ENCODE measurements at places on chromosomes 7 and 10.

DNA sequence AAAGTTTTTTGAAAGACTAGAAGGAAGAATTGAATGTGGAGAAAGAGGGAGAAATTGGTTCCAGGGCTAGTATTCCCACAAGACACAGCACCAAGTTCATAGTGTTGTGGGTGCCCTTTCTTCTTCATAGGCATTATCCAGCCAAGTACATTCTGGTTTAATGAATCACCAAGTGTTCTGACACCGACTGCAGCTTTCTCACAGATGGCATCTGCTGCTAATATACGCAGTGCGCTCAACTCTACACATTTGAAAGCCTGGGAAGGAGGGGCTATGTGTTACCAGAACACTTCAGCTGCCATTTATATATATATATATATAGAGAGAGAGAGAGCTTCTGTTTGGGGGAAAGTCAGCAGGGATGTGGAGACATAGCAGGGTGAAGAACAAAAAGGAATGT, 1168.4 kb downstream of the GATA3 start:
- DNase-seq = no peak

GRCh38 chr7:151245360-151246101, 3.0 kb downstream of the SMARCD3 start:
- no peak for DNase-seq

GRCh38 chr7:33754933-33755928, 150.1 kb upstream of the BMPER start:
- no peak for DNase-seq

GRCh38 chr7:94394437-94395140, at the start of gene COL1A2:
COL1A2 (plus strand) TSS chr7:94394895; CDS start chr7:94395032, 137 bp downstream.
- no peak for DNase-seq

- DNase-seq = no peak
Observed at GRCh38 chr7:114439581-114439980, 25.0 kb downstream of the FOXP2 start.

DNA sequence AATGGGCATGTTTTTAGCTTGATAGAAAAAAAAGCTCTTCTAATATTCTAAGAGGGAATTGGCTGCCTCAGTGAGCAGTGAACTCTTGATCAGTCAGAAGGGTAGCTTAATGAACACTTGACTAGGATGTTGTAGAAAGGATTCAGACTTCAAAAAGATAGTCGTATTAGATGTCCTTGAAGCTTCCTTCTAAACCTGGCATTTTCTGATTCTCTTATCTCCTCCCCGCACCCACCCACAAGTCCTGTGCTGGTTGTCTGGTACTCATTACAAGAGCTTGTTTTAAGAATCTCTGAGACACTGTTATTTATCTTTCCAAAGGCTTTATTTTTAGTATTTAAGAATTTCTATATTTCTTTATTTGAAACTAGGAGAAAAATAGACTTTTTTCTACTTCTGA, 7.4 kb upstream of the SMIM30 start:
- DNase-seq = no peak

- no peak for DNase-seq
Observed at GRCh38 chr10:6351495-6351894, 148.8 kb downstream of the PFKFB3 start.

DNA sequence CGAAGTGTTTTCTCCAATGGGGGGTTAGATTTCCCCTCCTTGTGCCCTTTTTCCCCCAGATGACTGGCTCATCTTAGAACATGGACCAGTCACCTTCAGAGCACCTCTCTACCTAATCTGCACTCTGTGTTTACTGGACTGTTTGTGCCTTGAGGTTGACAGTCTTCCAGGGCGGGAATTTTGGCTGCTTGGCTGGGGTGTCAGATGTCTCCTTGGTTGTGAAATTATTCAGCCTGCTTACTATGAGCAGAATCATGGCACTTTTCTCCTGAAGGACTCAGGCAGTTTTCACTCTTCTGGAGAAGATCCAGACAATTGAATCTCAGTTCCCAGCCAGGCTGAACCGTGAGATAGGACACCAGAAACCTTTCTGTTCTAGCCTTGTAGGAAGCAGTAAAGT, 60.3 kb upstream of the NFKB2 start:
- DNase-seq = no peak

- DNase-seq = no peak
Observed at GRCh38 chr10:22475651-22476600, 130.6 kb downstream of the SPAG6 start.

GRCh38 chr10:99767901-99768300, 14.5 kb upstream of the ABCC2 start:
- DNase-seq = no peak

- no peak for DNase-seq
Observed at GRCh38 chr10:132865171-132865631, 77.2 kb downstream of the CFAP46 start.

GRCh38 chr10:52213321-52213752, 100.7 kb upstream of the DKK1 start:
- no peak for DNase-seq

DNA sequence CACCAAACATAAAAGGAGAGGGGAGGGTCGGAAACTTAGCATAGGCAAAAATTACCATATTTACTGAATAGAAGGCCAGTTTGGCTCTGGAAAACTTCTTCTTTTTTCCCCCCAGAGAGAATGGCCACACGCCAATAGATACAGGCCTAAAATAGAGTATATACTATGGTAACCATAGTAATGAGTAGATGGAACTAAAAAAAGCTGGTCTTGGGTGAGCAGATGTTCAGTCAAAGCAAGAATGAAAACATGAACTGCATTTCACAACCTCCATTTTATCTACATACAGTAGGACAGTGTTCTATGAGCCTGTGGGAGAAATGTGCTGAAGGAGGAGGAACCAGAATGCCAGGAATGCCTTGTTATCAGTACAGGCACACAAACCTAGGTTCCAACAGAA, 141.7 kb upstream of the SEMA3A start:
- DNase-seq = peak; percentile 21

GRCh38 chr7:11698384-11698871, 133.6 kb downstream of the THSD7A start:
- no peak for DNase-seq

- DNase-seq = no peak
Observed at GRCh38 chr10:60916025-60916424, 28.0 kb downstream of the RHOBTB1 start.

DNA sequence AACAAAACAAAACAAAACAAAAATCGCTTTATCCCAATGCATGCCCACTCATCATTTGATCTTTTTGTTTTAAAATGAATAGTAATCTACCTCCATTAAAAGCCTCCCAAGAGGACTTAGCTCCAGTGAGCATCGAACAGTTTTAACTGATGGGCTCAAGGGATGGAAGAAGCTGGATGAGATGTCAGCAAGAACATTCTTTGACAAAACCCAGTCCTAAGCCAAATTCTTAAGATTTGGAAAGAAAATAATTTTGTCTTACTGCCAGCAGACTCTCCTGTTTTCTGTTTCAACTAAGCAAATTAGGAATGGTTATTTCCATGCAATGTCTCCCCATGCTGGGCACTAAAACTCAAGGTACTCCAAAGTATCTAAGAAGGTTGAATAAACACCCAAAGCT, 127.3 kb downstream of the RNLS start:
- no peak for DNase-seq

DNA sequence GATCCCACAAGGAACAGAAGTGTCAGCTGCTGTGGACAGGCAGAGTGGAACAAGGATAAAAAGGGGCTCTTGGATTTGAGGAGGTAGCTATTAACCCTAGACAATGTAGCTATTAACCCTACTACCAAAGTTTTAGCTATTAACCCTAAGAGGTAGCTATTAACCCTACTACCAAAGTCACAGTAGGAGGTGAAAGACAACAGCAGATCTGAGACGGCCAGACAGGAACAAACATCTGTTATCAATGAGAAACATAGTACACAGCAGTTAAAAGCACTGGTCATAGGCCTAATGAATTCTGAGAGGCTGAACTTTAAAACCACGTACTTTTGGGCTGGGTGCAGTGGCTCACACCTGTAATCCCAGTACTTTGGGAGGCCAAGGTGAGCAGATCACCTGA, 11.9 kb downstream of the ERCC6 start:
- no peak for DNase-seq

- DNase-seq = no peak
Observed at GRCh38 chr10:124001391-124002148, 91.8 kb downstream of the CHST15 start.

DNA sequence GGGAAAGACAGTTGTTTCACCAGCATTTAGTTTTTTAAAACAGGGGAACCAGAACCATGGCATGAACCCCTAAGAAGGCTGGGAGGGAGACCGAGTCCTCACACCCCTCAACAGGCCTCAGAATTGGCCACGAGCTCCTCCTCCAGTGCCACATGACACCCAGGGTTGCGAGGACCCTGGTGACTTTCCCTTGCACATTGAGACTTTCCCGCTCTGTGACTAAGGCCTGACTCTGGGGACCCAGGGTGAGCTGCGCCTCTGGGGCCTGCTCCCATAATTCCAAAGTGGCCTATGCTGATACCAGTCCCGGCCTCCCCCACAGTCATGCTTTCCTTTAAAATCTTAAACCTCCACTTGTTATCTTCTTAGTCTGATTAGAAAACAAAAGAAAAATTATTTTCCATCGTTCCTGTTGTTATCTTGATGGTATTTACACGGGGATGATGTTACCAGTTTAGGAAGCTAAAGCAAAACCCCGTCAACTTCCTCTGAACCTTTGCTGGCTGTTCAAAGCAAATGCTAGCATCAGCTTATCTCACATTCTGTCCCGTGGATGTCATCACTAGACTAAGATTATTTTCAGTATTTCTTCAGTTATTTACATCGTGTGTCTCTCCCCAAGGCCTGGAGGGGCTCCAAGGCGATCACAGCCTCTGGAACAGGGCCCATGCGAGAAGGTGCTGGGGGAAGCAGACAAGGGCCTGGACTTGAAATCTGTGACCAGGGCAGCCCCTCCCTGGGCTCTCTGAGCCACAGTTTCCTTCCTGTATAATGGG, 42.1 kb downstream of the FAM53B start:
- no peak for DNase-seq

DNA sequence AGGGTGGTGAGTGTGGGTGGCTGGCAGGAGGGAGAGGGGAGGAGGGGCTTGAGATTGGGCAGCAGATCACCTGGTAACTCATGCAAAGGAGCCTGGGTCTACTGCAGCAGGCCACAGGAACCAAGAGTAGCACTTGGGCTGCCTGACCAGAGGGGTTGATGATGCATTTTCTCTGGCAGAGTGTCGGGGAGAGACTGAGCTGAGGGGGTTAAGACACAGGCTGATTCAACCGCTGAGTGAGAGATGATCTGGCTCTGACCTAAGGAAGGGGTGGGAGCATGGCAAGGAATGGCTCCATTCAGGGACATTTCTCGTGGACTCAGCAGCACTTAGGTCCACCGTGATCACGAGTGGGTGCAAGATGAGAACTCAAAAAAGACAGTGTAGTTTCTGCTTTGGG, 115.5 kb upstream of the STK17A start:
- DNase-seq = no peak

DNA sequence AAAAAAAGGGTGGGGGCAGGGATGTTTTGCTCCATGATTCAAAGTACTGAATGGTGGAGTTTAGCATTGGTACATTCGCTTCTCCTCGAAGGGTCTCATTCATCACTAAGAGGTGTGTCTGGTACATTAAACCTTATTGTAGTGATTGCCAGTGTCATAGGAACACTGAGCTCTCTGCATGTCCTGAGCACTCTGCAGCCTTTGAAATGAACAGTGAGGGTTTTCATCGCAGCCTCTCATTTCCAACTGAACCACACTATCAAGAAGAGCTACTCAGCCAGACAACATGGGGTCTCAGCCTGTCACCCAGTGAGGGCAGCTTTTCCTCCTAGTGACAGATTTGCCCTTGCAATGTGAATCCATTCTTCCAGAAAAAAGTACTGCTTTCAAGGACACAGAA, 7.6 kb upstream of the DEPP1 start:
- no peak for DNase-seq

DNA sequence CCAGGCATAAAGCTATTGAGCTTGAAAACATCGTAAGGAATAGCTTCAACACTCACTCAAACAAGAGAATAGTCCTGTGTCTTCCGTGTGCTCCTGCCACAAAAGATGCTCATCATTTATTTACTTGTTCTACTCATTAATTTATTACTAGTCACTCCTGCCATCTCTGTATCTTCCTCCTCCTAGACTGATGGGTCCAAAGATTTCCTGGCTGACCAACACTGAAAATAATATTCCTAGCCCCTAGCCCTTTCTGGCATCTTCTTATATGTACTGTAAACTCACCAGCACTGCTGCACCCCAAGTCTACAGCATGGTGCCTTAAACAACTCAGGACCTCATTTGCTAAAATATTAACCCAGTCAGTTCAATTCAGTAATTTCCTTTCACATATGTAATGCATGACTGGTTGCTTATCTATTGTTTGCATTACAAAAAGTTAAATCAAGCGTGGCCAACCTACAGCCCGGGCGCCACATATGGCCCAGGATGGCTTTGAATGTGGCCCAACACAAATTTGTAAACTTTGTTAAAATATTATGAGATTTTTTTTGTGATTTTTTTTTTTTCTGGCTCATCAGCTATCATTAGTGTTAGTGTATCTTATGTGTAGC, 86.7 kb upstream of the GSDME start:
- DNase-seq = no peak

- DNase-seq = no peak
Observed at GRCh38 chr7:44222074-44222473, 21.3 kb downstream of the YKT6 start.

DNA sequence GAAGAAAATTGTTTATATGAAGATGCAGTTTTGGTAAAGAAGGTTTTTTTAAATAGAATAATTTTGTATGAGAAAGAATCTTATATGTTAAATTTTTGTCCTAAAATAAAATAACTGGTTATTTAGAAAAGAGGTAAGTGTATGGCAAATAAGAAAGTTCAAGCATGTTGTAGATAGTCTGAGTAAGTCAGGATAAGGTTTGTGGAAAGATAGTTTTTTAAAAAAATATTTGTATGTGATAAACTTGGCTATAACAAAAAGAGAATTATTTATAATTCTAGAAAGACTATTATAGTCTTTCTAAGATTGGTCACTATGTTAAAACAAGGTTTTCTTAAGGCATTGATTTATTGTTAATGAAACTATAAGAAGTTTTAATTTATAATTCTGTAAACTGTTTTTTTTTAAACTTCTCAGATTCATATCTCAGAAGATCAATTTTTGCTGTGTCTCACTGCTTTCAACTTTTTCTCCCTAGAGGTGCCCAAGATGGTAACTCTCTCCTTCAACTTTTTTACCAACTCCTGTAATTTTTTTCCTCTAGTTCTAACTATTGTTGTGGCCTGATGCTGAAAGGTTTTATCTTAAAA, 698.6 kb downstream of the CCSER2 start:
- DNase-seq = no peak

- no peak for DNase-seq
Observed at GRCh38 chr10:9824631-9825071, 1193.0 kb upstream of the CELF2 start.

DNA sequence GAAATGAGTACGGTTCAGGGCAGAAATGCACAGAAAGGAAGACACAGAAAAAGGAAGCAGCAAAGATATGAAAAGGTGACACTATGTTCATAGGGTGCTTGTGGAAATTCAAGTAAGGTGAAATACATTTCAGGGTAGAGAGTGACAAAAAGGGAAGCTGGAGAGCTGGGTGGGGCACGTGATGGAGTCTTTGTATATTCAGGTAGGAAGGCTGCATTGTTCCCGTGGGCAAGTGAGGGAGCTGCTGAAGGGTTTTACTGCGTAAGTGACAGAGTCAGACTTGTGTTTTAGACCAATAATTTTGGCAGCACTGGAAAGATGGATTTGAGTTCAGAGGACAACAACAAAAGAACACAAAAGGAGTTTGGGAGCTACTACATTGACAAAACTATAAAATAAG, 35.3 kb upstream of the ANK3 start:
- DNase-seq = no peak
